Fibroblast of skin of left quadriceps (primary cell): ENCODE measurements at places on chromosomes 16 and 17.

DNA sequence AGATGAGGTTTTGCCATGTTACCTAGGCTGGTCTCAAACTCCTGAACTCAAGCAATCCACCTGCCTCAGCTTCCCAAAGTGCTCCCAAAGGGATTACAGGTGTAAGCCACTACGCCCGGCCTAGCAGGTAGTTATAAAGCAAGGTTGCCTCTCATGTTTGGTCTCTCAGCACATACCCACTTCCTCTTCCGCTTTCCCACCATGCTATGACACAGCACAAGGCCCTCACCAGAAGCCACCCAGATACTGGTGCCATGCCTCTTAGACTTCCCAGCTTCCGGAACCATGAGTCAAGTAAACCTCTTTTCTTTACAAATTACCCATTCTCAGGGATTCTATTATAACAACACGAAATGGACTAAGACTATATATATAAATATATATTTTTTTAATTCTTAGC, 143.6 kb downstream of the COPRS start:
- DNase-seq: no peak

- DNase-seq: no peak
Observed at GRCh38 chr17:9784544-9784943, 6.8 kb downstream of the DHRS7C start.

DNA sequence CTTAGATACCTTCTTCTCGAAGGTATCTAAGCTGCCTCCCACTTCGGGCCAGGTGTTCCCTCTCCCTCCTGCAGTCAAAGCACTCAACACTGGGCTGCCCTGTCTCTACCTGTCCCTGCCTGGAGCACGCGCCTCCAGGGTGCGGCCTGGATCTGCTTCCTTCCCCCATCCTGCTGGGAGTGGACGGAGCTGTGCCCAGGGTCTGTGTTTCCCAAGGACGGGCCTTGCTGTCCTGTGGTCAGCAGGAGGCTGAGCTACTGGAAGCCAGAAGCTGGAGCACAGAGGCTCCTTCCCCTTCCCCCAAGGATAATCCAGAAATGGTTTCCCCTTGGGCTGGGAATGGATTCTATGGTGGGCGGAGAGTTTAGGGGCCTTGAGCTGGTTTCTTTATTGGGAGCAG, 16.7 kb downstream of the LLGL2 start:
- no peak for DNase-seq

GRCh38 chr17:58329035-58329809, 627 bp upstream of the TSPOAP1 start:
- DNase-seq: no peak

DNA sequence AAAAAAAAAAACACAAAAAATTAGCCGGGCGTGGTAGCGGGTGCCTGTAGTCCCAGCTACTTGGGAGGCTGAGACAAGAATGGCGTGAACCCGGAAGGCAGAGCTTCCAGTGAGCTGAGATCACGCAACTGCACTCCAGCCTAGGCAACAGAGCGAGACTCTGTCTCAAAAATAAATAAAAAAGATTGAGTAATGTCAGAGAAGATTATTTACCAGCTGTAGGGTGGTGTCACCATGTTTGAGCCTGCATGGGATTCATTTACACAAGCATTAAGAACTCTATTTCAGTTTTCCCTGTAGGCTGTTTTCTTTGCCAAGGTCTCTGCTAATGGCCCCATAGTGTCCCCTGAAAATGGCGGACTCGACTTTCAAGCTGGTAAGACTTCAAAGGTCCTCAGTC, 575.0 kb downstream of the CDH13 start:
- DNase-seq: no peak

GRCh38 chr17:82296511-82297279, 20.7 kb downstream of the CD7 start:
- no peak for DNase-seq
